ENCODE measurements at places on chromosomes 13 and 19.

- no peak for DNase-seq
Measured at GRCh38 chr19:10975374-10976130, 14.7 kb downstream of the SMARCA4 start.

DNA sequence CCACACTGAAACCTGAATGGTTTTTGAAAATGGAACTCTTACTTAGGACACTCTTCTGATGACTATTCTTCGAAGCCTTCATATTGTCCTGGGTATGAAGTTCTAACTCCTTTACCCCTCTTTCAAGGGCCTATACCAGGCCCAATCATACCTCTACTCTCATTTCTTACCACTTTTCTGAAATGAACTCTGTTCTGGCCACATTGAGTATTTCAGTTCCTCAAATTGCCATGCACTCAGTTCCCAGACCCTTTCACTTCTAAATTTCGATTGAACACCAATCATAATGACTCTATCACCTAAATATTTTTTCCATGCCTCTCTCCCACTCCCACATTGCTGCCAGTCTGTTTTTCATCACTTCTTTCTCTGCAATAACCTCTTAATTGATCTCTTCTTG lies 53.7 kb downstream of the LACC1 start:
- DNase-seq, result no peak

- DNase-seq, result no peak
Measured at GRCh38 chr13:105207572-105208293, 1327.7 kb downstream of the EFNB2 start.

DNA sequence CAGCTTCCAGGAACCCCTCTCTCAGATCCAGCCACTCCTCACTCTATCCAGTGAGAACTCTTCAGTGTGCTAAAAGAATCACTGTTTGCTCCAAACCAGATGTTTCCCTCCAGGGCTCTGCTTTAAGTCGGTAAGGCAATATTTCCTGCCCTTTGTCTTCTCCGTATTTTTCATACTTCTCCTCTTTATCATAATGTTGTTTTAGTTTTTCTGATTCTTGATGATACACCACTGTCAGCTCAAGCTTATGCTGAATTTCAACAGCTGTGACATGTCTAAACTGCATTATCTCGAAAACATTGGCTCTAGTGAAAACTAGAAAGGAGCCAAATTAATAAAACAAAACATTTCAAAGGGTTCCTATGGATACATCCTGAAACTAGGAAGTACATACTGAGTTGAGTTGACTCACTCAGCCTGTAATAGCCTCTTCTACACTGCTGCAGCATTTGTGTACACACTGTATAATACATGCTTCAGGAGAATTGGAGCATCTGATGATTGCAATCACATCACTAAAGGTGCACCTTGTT lies 39.8 kb downstream of the GPR180 start:
- no peak for DNase-seq

GRCh38 chr19:44912854-44913253 lies 1.6 kb upstream of the APOC1 start:
- DNase-seq, result no peak

- no peak for DNase-seq
Measured at GRCh38 chr13:49165798-49166752, 54.1 kb upstream of the MLNR start.

DNA sequence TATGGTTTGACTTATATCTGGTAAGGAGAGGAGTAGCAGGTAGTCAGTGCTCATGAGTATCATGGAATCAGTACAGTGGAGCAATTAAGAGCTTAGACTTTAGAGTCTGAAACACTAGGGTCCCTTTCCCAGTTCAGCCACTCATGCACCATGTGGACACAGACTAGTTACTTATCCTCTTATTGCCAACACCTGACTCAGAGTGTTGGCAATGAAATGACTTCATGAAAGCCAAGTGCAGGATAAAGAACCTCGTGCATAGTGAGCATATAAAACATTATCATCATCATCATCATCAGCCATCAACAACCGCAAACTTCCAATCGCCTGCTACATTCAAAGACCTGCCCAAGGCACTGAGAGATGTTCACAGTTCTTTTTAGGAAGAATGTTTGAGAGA lies 164.2 kb downstream of the FOXO1 start:
- DNase-seq, result no peak

GRCh38 chr19:43362745-43363144 lies 9.3 kb downstream of the CD177 start:
- no peak for DNase-seq

DNA sequence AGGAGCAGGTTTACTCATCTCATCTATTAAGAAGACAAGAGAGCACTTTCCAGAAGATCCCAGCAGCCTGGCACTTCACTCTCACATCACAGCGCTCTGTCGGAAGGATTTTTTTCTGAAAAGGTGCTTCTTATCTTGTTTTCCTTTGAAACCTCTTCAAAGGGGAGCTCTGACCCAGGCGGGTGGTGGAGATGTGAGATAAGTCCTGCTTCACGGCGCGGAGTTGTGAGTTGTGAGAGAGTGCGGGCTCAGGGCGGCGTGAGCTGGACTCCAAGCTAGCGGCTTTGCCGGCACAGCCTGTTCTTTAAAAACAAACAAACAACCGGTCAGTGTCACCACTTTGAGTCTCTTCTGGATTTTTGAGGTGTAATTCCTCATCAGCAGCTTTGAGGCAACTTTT lies 169.0 kb upstream of the ARGLU1 start:
- no peak for DNase-seq

DNA sequence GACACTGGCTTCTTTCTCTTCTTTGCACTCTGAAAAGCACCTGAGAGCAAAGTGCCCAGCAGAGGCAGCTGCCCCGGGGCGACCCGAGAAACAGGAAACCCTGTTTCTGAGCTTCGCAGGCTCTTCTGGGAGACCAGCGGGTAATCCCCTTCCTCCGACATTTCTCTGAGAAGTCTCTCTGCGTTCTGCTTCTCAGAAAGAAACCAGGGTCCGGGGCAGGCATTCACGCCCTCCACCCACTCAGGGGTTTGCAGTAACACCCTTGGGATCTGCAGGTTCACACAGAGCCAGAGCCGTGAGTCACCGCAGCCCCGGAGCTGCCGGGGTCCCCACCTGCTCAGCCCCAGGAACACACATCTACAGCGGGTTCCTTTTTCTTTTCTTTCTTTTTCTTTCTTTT lies 86.0 kb downstream of the GADD45B start:
- DNase-seq, result peak; percentile 33

DNA sequence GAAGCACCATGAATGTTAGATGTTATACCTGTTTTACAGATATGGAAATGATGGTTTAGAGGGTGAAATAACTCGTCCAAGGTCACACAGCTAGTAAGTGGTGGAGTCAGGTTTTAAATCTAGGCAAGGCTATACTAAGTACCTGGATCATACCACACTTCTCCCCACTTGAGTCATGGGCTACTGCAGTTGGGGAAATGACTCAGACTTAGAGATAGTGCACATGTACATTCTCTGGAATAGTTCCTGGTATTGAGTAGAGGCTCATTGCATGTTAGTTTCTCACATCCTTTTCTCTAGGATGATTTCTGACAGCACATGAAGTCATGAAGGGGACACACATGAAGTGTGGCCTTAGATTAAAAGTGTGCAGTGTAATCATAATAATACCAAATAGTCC lies 76.2 kb upstream of the TNFSF11 start:
- DNase-seq, result no peak

GRCh38 chr13:64930636-64931035 lies 2299.5 kb downstream of the PCDH9 start:
- DNase-seq, result no peak

GRCh38 chr13:64909184-64909583 lies 2321.0 kb downstream of the PCDH9 start:
- DNase-seq, result no peak

DNA sequence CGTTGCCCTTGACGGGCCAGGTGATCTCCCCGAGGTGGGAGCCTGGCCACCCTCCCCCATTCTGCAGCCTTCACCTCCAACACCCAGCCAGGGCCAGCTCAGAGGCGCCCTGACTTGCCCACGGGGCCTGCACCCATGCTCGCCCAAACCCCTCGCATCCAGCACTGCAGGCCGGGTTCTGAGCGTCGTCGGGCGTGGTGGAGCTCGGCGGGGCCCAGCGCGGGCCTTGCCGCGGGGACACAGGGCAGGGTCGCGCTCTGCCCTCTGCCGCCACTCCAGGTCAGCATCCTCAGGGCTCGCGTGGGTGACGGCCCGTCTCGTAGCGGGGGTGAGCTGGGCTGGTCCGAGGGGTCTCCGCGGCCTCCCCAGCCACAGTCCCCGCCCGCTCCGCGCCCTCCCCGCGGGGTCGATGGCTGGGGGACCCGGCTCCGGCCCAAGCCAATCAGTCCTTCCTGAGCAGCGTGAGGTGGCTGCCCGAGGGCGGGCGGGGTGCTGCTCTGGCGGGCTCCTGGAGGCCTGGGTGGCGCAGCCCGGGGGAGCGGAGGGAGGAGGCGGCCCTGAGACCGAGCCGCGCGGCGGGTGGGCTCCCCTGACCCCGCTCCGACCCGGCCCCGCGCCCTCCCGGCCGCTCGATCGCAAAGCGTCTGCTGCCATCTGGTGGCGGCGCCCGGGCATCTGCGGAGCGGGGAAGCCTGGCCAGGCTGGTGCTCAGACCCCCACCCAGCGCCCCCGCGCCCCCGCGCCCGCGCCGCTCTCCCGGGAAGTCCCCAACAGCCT lies 61.4 kb downstream of the CCNE1 start:
- peak; percentile 42 for DNase-seq

DNA sequence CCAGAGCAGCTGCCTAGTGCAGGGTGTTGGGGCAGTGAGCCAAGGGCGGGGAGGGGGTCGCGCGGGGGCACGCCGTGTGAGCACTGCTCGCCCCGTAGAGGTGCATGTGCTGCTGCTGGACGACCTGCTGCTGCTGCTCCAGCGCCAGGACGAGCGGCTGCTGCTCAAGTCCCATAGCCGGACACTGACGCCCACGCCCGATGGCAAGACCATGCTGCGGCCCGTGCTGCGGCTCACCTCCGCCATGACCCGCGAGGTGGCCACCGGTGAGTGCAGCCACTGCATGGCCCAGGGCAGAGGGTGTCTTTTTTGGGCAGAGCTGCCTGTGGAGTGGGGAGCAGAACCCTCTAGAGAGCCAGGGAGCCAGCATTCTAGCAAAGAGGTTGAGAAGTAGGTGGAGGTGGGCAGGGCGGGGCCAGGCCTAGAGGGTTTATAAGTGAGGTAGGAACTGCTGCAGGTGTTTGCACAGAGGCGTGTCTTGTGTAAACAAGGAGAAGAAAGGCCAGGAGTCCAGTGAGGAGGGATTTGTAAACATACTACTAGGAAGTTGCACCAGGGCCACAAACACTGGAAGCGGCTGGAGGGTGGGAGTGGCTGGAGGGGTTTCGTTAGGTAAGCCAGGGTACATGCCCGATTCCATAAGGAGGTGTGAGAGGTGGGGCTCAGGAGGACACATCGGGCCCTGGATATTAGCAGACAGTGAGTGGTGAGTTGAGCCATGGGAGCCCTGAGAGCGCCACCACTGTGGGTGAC lies 21.3 kb downstream of the ARHGEF1 start:
- no peak for DNase-seq

DNA sequence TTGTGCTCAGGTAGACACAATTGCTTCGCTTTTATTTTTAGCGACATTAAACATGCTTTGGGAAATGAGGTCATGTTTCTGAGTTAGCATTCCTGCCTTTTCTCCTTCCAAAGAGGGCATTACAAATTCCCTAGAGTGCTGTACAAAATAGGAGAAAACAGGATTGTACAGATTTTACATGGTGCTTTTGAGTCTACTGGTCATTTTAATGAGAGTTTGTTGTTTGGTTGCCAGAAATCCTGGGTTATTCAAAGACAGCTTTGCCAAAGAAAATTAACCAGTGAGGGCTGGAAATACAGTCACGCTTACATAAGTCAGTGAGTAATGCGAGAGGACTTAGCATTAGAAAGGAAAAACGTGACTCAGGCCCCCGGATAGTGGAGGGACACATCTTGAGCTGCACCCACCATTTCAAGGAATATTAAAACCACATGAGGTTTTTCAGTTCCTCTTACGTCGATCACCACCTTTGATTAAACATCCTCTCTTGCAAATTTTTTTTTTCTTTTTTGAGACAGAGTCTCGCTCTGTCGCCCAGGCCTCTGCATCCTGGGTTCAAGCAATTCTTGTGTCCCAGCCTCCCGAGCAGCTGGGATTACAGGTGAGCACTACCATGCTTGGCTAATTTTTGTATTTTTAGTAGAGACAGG lies 55.4 kb downstream of the SACS start:
- DNase-seq, result peak; percentile 18

- no peak for DNase-seq
Measured at GRCh38 chr19:18232540-18233223, 6.4 kb upstream of the PDE4C start.

- DNase-seq, result no peak
Measured at GRCh38 chr13:85709721-85710120, 89.5 kb downstream of the SLITRK6 start.

DNA sequence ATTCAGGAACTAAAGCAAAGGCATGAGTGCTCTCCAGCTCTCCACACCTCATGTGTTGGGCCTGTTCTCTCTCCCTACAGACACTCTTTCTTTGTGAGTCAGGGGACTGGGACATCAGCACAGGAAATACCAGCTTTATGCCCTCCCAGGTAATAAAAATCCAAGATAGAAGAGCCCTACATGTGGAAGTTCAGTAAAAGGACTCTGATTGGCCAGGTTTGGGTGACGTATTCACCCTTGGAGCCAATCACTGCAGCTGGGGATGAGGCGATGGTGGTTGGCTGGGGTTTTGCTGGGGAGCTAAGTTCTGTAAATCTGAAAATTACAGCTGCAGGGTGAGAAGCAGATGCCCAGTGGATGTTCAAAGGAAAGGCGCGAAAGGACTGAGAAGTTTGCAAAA lies 32.5 kb downstream of the CCDC70 start:
- DNase-seq, result no peak

GRCh38 chr19:18392417-18392816 lies 5.0 kb downstream of the LRRC25 start:
- no peak for DNase-seq

- no peak for DNase-seq
Measured at GRCh38 chr13:32850316-32851052, 165.7 kb upstream of the KL start.

- DNase-seq, result no peak
Measured at GRCh38 chr13:110746438-110746837, 32.9 kb downstream of the ING1 start.

- DNase-seq, result no peak
Measured at GRCh38 chr19:38061294-38061693, 154.3 kb downstream of the SIPA1L3 start.

All from activated CD8-positive, alpha-beta memory T cell treated with anti-CD3 and anti-CD28 coated beads for 4 hours (primary cell).